Stimulated activated CD4-positive, alpha-beta T cell treated with anti-CD3 and anti-CD28 coated beads, Interleukin-12 subunit alpha, Interleukin-12 subunit beta, amount 100 ng/mL, for 48 hours (primary cell): ENCODE measurements at places on chromosomes 3 and 15.

GRCh38 chr3:10240799-10241198 lies 7.5 kb upstream of the TATDN2 start:
- DNase-seq: no peak

- no peak for DNase-seq
Measured at GRCh38 chr3:56937580-56937979, 122.9 kb upstream of the SPATA12 start.

DNA sequence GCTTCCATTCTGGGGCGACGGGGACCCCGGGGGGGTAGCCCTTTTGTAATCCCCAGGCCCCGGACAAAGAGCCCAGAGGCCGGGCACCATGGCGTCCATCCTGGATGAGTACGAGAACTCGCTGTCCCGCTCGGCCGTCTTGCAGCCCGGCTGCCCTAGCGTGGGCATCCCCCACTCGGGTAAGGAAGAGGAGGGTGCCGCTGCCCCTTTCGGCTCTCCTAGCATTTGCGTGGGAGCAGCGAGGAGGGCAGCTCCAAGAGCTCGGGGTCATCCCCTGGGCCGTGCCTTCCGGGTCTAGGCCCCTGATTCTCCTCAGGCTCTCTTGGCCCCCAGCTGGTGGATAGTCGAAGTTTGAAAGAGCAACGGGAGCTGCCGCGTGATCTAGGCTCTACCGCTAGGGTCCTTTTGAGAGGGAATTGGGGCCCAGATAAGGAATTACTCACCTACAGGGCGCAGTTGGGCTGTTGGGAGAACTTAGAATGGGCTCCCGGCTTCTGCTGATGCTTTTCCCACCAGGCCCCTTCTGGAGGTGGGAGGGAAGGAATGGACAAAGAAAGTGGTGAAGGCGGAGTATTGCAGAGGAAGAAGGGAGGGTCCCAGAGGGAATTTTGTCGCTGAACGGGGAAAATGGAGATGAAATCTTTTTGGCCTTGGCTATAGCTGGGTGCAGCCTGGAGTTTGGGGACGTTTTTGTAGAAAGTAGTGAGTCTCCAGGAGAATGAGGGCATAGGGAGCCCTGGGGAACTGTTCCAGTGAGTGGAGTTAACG lies 615 bp downstream of the VPS18 start:
- DNase-seq: peak; percentile 48

GRCh38 chr15:22263738-22264137 lies 183.4 kb downstream of the OR4M2 start:
- no peak for DNase-seq

DNA sequence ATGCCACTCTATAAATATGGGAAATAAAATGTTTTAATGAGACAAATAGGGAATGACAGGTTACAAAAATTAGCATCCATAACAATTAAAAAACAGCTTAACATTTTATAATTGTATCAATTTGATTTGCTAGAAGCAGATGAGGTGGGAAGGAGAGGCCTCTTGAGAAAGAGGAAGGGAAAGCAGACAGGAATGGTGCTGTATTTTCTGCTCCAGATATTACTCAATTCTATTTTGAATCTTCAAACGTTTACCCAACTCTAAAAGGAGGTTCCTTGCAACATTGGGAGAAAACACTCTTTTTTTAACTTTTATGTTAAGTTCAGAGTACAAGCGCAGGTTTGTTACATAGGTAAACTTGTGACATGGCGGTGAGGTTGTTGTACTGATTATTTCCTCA lies 44.9 kb upstream of the ALDH1A3 start:
- DNase-seq: no peak

- peak; percentile 50 for DNase-seq
Measured at GRCh38 chr3:11335056-11335608, 62.9 kb downstream of the ATG7 start.

GRCh38 chr3:193292386-193292785 lies 51.4 kb downstream of the PLAAT1 start:
- no peak for DNase-seq

- no peak for DNase-seq
Measured at GRCh38 chr15:86010398-86010797, 69.3 kb upstream of the AGBL1 start.

- no peak for DNase-seq
Measured at GRCh38 chr3:146395164-146395563, 74.2 kb downstream of the PLSCR2 start.

- no peak for DNase-seq
Measured at GRCh38 chr3:147377412-147378367, 28.7 kb downstream of the ZIC4 start.

DNA sequence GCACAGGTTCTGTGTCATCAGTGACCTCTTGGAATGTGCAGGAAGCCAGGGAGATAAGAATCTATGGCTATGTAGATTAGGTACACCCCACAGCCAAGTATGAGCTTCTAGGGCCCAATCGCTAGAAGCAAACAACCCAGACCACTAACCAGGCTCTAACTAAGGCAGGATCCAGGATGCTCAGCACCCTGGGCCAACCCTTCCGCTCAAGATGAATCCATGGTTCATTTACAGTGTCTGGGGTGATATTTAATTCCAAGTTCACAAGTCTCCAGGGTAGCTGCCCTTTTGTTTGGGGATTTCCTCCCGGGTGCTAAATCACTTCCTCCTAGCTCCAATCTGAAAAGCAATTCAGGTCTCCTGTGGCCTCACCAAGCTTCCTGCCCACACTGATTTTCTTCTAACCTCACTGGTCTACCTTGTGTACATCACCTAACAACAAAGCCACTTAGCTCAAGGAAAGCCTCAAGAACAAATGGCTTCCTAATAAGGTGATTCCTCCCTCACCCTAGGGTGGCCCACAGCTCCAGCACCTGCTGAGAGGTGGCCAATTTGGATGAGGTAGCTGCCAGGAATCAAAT lies 2.4 kb downstream of the EHD4 start:
- DNase-seq: peak; percentile 19
